ENCODE measurements at places on chromosomes 5 and 9. TPM values are rescaled to one million over a fixed set of nuclear protein-coding genes. Genes with fewer than 3 reads are reported as not detected.

GRCh38 chr5:119390404-119390803 is 34.6 kb downstream of the TNFAIP8 start:
- no peak for DNase-seq

- DNase-seq: no peak
These were observed 145.2 kb downstream of the TENT4A start for GRCh38 chr5:6858419-6858818.

- peak; percentile 66 for DNase-seq
These were observed 457 bp upstream of the IDNK start for GRCh38 chr9:83622433-83622938.

DNA sequence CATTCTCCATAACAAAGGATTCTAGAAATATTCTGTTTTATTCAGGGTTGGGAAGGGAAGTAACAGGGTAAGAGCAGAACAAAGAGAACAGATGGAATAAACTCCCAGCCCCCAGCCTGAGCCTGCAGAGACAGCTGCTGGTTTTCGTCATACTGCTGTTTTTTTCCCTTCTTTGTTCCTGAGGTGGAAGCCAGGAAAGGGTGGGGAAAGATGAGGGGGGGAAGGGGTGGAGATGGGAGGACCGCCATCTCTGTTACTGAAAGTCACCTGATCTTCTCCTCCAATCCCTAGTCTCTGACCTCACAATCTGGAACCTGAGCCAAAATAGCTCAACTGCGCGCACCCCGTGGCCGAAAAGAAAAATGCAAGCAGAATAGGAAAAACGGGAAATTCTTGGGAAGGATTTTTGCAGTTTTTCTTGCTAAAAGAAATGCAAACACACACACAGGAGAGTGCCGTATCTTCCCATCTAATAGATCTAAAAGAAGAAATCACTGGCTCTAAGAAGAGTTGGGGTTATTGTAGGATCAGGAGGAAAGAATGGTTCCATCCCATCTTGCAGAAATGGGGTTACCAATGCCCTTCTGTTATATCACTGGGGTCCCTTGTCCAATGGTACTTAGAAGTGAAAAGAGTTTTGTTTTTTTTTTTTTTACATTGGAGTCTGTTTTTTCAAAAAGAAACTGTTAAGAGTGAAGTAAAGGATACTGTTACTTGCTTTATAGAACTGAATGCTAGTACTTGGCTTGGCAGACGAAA is 57.9 kb downstream of the DIAPH1 start:
- DNase-seq: no peak

IL3 gene
- 0.20 TPM for total RNA-seq

FAT2 gene
- total RNA-seq: not detected

IL33 gene
- total RNA-seq: not detected

ZER1 gene
- total RNA-seq: 21.3 TPM
